ENCODE measurements at places on chromosomes 3 and 15.

GRCh38 chr15:36221992-36222391, 357.4 kb upstream of the CDIN1 start:
- DNase-seq: no peak

- DNase-seq: no peak
Observed at GRCh38 chr3:116246406-116246980, 198.8 kb downstream of the LSAMP start.

DNA sequence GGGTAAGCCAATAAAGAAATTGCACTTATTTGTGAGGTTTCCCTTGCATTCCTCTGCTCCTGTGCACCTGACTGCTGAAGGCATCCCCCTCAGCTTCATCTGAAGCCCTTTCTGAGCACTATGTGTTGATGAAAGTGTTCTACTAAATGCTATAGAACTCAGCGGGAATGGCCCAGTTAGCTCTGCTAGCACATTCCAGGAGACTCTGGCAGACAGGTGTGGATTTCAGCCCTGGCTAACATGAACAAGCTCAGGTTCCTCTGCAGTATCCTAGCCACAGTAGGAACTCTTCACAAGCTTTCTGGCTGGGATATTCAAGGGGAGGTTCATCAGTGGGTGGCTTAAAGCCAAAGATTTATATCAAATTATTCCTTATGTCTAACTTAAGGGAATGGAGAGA, 265.5 kb downstream of the RORA start:
- no peak for DNase-seq

DNA sequence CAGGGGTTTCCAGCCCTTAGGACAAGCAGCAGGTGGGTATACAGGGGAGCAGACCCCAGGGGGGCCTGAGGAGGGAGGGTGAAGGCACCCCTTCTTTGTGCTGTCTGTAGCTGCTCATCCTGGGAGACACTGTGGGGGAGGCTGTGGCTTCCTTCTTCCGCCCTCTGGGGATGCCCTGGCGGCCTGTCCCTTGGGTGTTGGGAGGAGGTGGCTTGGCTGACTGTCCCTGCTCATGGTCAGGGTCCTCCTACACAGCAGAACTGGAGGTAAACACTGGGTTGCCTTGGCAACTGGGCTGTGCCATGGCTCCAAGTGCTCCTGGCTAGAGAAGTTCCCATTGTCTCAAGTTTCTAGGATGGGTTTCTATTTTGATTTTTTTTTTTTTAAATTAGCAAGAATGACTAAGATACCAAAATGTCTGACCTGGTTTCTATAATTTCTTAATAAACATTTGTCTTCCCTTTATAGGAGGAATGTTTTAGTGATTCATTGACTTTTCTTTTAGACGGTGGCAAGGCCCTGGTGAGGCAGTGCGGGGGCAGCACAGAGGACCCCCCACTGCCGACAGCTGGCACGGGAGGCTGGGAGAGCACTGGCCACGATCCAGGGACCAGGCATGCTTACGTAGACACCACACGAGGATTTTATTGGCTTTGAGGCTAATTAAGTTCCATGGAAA, 12.4 kb downstream of the KLF13 start:
- DNase-seq: no peak

GRCh38 chr3:157618075-157618760, 115.0 kb upstream of the VEPH1 start:
- no peak for DNase-seq

- no peak for DNase-seq
Observed at GRCh38 chr3:15497964-15498363, 23.5 kb downstream of the COLQ start.

GRCh38 chr3:150158943-150159625, 188.4 kb upstream of the PFN2 start:
- DNase-seq: no peak

DNA sequence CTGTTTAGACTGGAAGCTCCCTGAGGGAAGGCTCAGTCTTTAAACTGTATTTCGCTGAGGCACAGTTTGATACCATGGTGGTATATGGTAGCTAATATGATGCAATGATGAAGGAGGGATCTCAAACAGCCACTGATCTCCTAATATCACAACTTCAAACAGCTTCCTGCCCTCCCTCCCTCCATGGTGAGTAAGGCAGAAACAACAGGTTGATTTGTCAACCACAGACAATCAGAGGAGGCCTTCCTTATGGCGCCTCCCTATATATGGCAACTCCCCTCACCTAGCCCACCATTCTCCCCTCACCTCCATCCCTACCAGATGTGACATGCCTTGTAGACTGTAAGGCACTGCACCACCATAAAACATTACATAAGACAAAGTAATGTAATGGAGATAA, 316.5 kb upstream of the ICE2 start:
- no peak for DNase-seq

- DNase-seq: no peak
Observed at GRCh38 chr15:48494631-48495030, 150.9 kb downstream of the FBN1 start.

DNA sequence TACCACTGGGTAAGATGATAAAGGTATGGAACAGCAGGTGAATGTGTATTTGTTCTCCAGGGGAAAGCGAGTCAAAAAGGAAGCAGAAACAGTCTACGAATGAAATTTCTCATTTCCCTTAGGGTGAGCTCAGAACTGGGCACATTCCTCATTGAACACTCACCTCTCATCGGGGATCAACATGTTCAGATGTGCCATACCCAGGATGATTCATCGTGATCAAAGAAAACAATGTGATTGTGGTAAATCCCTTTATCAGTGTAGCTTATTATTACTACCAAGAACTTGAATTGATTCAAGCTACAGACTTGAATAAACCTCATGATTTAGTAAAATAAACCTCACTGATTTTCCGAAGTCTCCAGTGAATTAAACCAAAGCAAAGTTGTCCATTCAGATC, 72.1 kb downstream of the GJD2 start:
- DNase-seq: no peak

- DNase-seq: no peak
Observed at GRCh38 chr3:162034368-162034767, 537.8 kb downstream of the OTOL1 start.

All from type B pancreatic cell (in vitro differentiated cells).